ENCODE measurements at places on chromosomes 12 and 14.

GRCh38 chr14:91241863-91242262, 2.6 kb downstream of the GPR68 start:
- no peak for DNase-seq

GRCh38 chr12:117528538-117528937, 167.1 kb upstream of the NOS1 start:
- DNase-seq: no peak

- DNase-seq: peak; percentile 39
Observed at GRCh38 chr14:41925409-41925808, 318.7 kb downstream of the LRFN5 start.

DNA sequence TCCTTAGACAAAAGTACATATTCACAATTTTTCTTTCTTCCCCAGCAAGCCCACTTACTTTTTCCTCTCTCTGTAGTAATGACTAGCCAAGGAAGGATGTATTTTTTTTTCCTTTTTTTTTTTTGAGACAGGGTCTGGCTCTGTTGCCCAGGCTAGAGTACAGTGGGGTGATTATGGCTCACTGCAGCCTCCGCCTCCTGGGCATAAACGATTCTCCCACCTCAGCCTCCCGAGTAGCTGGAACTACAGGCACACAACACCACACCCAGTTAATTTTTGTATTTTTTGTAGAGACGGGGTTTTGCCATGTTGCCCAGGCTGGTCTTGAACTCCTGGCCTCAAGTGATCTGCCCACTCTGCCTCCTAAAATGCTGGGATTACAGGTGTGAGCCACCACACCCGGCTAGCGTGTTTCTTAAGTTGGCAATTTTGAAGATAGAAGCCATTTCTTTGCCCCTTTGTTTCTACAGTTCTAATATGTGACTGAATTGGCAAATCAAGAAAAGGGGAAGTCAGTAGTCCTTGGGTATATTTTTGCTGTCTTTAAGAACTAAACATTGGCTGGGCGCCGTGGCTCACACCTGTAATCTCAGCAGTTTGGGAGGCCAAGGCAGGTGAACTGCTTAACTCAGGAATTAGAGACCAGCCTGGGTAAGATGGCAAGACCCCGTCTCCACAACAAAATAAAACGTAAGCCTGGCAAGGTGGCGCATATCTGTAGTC, 3.2 kb upstream of the NACA start:
- DNase-seq: no peak

DNA sequence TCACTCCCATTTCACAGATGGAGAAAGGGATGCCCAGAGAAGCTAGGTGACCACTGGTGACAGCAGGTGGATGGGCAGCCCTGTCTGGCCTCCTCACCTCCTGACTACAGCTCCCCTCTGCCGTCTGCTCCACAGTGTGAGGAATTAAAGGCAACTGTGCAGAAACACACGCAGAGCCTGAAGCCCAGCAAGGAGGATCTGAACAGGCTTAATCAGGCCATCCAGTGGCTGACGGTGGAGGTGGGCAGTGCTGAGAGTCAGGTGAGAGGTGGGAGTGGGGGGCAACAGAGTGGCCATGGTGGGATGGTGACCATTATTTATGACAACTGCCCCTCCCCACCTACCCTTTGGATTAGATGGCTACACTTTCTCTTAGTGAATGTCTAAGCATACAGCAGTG, 1.2 kb downstream of the KRT86 start:
- DNase-seq: no peak

DNA sequence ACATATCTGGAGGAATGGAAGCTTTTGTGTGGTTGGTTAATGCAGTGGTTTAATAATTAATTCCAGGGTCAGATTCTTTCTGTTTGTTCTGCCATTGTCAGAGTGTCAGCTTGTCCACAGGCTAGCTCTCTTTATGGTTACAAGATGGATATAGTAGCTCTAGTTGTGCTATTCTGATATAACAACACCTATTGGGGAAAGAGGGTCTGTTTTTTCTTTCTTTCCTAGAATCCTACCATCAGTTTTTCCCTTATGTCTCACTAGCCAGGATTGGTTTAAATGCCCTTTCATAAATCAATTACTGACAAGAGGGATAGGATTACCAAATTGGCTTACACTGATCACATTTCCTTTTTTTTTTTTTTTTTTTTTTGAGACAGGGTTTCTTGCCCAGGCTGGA, 27.8 kb downstream of the CNOT2 start:
- no peak for DNase-seq

GRCh38 chr12:122352394-122352793, 70.1 kb downstream of the CLIP1 start:
- DNase-seq: no peak

- DNase-seq: peak; percentile 36
Observed at GRCh38 chr12:8609061-8609570, 3.5 kb downstream of the AICDA start.

GRCh38 chr12:15158083-15158482, 63.1 kb downstream of the RERG start:
- no peak for DNase-seq

DNA sequence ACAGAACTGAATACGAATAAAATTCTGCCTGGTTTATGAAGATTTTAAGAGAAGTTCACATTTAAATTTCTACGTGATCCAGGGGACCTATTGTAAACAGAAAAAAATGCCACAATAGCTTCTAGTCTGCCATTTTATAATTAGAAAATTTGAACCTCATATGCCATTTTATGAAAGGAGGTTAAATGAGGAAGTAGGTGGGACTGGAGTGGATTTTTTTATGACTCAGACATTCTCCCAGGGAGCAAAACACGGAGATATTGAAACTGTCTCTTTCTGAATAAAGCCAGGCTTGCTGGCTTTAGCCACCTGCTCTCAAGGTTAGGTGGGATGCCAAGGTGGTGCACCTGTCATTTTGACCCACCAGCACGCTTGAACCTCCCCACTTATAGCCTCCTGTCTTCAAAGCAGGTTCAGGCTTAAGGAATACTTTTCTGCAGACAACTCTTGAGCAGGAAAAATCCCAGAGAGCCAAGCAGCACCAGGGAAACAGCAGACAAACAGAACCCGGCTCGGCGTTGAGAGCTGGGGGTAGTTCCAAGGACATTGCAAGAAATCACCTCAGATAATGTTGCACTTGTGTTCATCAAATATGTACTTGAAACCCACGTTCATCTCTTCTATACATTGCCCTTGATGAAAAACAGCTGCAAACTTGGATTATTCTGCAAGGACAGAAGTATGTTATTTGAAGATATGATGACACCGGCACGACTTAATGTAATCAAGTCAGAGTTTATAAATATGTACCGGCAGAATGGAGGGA, 203.7 kb downstream of the PPM1H start:
- DNase-seq: peak; percentile 81

- DNase-seq: peak; percentile 92
Observed at GRCh38 chr12:104852102-104852501, 106.0 kb downstream of the SLC41A2 start.

DNA sequence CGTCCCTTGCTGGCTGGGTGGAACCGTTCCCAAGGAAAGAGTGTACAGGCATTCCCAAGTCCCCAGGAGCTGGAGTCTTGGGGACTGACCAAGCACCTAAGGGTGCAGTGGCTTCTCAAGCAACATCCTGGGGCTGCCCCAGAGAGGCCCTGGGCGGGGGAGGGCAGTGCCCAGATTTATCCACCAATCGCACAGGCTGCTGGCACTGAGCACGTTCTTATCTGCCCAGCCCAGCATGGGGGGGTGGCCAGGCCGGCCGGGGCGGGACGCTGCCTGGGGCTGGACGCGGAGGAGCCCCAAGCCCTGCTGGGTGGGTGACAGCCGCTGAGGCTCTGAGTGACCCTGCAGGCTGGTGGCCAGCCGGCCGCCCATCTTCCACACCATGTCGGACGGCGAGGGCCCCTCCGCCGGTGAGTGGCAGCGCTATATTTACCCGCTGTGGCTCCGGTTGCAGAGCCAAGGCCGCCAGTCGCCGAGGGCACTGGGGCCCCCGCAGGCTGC, 53.4 kb downstream of the CYP46A1 start:
- no peak for DNase-seq

- no peak for DNase-seq
Observed at GRCh38 chr14:105015905-105016304, 5.0 kb downstream of the CDCA4 start.

DNA sequence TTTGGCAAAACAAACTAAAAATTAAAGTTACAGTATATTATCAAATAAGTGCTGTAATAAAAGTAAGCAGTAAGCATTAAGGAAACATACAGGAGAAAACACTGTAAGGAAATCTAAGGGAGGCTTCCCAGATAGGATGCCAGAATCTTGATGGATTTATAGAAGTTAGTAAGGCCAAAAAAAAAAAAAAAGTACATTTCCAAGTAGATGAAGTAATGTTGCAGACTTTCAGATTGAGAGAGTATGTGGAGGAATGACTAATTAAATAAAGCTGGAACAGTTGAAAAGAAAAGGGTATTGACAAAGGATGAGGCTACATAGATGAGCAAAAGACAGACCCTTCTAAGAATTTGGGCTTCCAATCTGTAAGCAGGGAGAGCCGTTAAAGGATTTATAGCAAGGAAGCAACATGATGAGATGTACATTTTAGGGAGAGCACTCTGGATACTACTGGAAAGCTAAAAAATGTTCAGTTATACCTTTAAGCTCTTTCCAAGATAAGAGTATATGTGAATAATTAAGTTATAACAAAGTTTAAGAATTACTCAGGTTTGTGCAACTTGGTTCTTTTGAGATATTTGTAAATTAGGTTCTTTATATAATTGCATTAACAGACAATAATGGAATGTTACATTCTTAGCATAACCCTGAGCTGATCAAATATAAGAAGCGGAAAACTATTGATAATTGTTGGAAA, 87.5 kb upstream of the MON2 start:
- DNase-seq: peak; percentile 23

- no peak for DNase-seq
Observed at GRCh38 chr14:46417066-46417465, 234.5 kb downstream of the RPL10L start.

- DNase-seq: no peak
Observed at GRCh38 chr14:79554816-79555215, 656.5 kb downstream of the DIO2 start.

GRCh38 chr14:99537399-99537798, 56.2 kb downstream of the CCNK start:
- peak; percentile 91 for DNase-seq

GRCh38 chr14:101927859-101928258, 36.5 kb upstream of the DYNC1H1 start:
- peak; percentile 92 for DNase-seq

DNA sequence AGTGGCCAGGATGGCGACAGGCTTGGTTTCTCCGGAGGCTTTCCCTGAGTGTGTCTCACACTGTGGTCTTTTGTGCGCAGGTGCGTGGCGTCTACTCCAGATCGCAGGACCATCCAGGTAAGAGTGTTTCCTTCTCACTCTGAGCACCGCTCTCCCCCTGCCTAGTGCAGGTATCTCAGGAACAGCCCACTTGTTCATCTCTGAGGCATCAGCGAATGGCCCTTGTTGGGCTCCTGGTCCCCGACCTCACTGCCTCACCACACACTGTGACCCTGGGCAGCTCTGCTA, 781 bp downstream of the ADGRD1 start:
- no peak for DNase-seq

DNA sequence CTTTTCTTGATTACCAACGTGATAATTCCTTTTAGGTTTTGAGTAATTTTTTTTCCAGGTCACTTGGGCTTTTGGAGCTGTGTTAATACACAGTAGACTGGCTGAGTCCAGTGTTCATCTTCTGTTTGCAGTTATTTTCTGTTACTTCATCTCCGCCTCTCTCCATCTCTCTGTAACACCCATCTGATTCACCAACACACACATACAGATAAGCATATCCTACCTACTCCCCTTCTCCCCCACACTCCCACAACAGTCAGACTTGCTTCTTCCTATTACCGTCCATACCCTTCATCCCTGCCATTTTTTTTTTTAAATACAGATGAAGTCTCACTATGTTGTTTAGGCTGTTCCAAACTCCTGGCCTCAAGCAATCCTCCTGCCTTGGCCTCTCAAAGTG, 72.7 kb upstream of the MANSC4 start:
- DNase-seq: no peak

DNA sequence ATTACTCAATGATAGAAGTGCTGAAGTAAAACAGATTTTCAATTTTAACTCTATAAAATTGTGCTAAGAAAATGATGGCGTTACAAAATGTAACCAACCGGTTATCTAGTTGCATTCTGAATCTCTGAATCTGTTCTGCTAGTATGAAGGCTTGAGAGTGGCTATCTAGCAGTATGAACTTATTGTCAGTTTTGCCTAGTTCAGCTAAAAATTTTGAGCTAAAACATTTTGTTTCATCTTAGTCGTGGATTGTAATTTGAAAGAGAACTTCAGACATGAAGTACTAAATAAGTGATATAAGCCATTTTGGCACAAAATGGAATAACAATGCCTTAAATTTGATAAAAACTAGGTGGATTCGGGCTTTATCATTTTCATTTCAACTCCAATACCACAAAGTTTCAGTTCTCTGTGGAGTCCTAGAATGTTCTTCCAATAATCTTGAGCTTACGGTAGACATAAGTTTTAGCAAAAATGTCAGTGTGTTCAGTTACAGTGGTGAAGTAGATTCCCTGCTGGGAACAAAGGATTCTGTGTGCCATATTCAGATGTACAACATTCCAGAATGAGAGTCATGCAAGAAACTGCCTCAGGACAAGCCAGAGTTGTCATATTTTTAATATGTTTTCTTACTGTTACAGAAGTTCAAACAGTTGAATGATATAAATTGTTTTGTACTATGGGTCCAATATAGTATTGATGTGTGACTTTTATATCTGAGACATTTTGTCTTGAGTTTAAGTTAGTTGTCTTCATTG, 28.1 kb downstream of the ATP6V1D start:
- peak; percentile 8 for DNase-seq

GRCh38 chr12:53560351-53560750, 53.1 kb upstream of the NPFF start:
- peak; percentile 87 for DNase-seq

GRCh38 chr12:53579545-53579955, 46.6 kb downstream of the ATF7 start:
- no peak for DNase-seq

- DNase-seq: peak; percentile 58
Observed at GRCh38 chr14:32986791-32987540, 48.3 kb downstream of the NPAS3 start.

- DNase-seq: no peak
Observed at GRCh38 chr12:84694116-84694515, 218.5 kb downstream of the SLC6A15 start.

DNA sequence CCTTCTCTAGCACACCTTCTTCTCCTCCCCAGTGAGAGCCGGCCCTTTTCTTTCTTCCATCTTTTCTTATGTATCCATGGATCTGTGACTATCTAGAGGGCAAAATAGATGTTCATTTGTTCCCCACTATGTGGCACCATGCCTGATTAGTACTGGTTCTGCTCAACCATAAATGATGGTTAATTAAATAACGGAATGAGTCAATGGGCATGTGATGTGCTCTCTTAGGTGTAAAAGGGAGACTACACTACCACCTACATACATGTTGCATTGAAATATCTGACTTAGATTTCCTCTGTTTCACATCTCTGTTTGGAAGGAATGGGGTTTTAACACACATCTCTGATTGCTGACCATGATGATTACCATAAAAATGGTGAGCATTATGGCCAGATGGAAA, 116.5 kb downstream of the BTG1 start:
- no peak for DNase-seq

- DNase-seq: peak; percentile 93
Observed at GRCh38 chr12:93174048-93174447, 203.7 kb upstream of the NUDT4 start.
